ENCODE measurements at places on chromosomes 6 and 20. TPM values are rescaled to one million over a fixed set of nuclear protein-coding genes. Genes with fewer than 3 reads are reported as not detected.

- DNase-seq: peak; percentile 21
Observed at GRCh38 chr6:30013291-30013922, 47.7 kb upstream of the POLR1H start.

GRCh38 chr6:70391492-70391891 lies 21.8 kb upstream of the FAM135A start:
- DNase-seq: no peak

- no peak for DNase-seq
Observed at GRCh38 chr6:102895683-102896082, 1502.2 kb downstream of the GRIK2 start.

- no peak for DNase-seq
Observed at GRCh38 chr20:20272686-20273085, 95.2 kb upstream of the INSM1 start.

GRCh38 chr6:109202409-109203264 lies 107.3 kb downstream of the CEP57L1 start:
- no peak for DNase-seq

DNA sequence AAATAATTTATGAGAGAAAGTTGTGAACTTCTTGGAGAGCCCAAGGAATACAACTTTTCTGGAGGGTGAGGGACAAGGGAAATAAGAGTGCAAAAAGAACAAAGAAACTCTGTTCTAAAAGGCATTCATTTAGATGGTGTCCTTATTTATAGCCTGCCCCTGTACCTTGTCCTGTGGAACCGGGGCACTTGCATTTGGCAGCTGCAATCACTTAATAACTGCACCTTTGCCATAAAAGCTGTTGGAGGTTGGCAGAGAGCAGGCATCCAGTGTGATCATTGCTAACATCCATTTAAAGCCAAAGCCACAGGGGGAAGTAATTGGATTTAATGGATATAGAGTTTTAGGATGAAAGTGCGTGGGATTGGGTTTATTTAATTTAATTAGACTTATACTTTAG lies 50.8 kb upstream of the SGK1 start:
- DNase-seq: no peak

GRCh38 chr6:152750694-152751093 lies at the start of gene VIP:
Gene VIP, plus strand, starts transcription at chr6:152750797. Its CDS starts 1,381 bp downstream, at chr6:152752178.
- peak; percentile 67 for DNase-seq

DNA sequence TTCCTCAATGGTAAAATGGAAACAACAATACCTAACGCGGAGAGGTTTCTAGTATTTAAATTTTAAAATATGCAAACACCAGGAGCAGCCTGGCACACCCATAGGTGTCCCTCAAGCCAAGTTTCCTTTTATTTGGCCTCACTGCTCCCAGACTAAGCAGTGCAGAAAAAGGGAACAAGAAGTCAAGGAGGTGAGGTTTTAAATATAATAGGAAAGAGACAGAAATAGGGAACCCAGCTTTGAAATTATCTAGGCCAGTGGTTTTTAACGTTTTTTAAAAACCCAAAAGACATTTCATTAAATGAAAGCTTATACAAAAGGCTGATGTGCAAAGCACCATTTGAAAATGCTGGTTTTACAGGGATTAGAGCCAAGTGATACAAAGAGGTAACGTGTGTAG lies 109.6 kb downstream of the SLC22A3 start:
- no peak for DNase-seq

DNA sequence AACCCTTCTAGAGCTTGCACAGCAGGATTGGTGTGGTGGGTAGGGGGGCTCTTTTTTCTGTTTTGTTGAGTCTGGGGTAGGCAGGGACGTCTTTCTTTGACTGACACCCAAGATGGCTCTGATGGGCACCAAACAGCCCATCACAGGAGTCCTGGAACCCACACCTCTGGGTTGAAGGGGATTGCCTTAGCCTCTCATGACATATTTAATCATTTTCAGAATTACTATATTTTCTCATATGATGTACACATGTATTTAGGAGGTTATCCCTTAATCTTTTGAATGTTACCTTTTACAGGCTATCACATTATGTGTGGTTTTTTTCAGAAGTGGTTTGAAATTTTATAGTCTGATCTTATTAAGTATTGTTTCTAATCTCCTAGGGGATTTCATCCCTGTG lies 64.6 kb downstream of the RPP40 start:
- no peak for DNase-seq

GRCh38 chr6:53464927-53465460 lies 79.9 kb downstream of the GCLC start:
- DNase-seq: no peak

DNA sequence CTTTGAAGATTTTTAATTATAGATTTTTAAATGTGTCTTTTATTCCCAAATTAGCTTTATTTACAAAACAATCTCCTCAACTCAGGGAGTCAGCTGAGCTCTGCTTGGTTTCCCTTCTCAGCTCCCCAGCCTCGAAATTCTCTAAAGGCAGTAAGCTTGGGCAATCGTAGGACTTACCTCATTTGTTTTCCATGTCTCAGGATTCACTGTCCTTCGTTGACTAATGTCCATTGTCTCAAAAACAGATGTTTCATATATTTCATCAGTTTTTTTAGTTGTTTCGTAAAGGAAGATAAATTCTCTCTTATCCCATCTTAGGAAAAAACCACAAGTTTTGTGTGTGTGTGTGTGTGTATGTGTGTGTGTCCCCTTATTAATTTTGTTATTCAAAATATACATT lies 102.2 kb upstream of the ADGRF1 start:
- DNase-seq: peak; percentile 97

ENPP5 gene
- 2.6 TPM for total RNA-seq
